Stimulated activated CD8-positive, alpha-beta memory T cell treated with anti-CD3 and anti-CD28 coated beads, Interleukin-2, amount 100 ng/mL, for 1 hour (primary cell): ENCODE measurements at places on chromosomes 4 and X.

GRCh38 chr4:125489952-125490690, 175.4 kb downstream of the FAT4 start:
- DNase-seq: no peak

GRCh38 chr4:176451443-176451842, 131.7 kb downstream of the SPCS3 start:
- DNase-seq: no peak

GRCh38 chrX:134254511-134254910, 17.5 kb downstream of the CCDC160 start:
- no peak for DNase-seq

GRCh38 chr4:53480909-53481308, 103.5 kb downstream of the FIP1L1 start:
- DNase-seq: no peak

- no peak for DNase-seq
Measured at GRCh38 chr4:46450556-46450955, 60.6 kb upstream of the GABRA2 start.

- DNase-seq: no peak
Measured at GRCh38 chr4:84966382-84967242, at the start of gene WDFY3. Gene WDFY3, minus strand, starts transcription at chr4:84966690. Its CDS starts 106,099 bp downstream, at chr4:84860591.
